ENCODE measurements at places on chromosomes 7 and 10.

GRCh38 chr7:117385363-117386109, 41.8 kb downstream of the ASZ1 start:
- no peak for DNase-seq

GRCh38 chr7:1059200-1060091, 15.1 kb downstream of the GPR146 start:
- no peak for DNase-seq

GRCh38 chr10:63697956-63698786, 177.0 kb downstream of the REEP3 start:
- no peak for DNase-seq

- DNase-seq, result no peak
These were observed 24.4 kb downstream of the RNF133 start for GRCh38 chr7:122674502-122674901.

GRCh38 chr10:72186258-72186981, 29.4 kb upstream of the ANAPC16 start:
- DNase-seq, result no peak

GRCh38 chr7:146698995-146699610, 582.5 kb downstream of the CNTNAP2 start:
- no peak for DNase-seq

DNA sequence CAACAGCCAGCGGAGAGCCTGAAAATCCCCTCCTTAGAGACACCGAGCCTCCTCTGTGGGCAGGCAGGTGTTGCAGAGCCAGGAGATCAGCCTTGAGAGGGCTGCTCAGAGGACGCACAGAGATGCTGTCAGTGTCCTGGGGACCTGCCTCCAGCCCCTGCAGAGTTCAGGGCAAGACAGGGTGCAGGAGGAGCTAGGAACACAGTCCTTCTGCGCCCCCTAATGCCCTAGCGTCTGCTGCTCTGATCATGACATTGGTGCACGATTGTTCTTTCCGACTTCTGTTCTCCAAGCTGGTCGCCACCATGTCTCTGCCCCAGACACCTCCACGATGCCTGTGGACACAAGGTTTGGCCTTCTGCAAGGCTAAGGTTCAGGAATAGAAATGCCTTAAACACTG, 613.7 kb upstream of the MKI67 start:
- DNase-seq, result no peak
